PC-3 (cell line): ENCODE measurements at places on chromosomes 2 and 18. TPM values are rescaled to one million over a fixed set of nuclear protein-coding genes. Genes with fewer than 3 reads are reported as not detected.
A peak's percentile ranks its signal among the peaks of the same experiment; 100 is the strongest.

The KRTCAP3 gene
- total RNA-seq, result 0.22 TPM in 1 of 2 replicates, not detected in the other

The DOK1 gene
- total RNA-seq, result 4.7 and 6.0 TPM in 2 replicates

The KCNG2 gene
- not detected in 2 replicates for total RNA-seq

DNA sequence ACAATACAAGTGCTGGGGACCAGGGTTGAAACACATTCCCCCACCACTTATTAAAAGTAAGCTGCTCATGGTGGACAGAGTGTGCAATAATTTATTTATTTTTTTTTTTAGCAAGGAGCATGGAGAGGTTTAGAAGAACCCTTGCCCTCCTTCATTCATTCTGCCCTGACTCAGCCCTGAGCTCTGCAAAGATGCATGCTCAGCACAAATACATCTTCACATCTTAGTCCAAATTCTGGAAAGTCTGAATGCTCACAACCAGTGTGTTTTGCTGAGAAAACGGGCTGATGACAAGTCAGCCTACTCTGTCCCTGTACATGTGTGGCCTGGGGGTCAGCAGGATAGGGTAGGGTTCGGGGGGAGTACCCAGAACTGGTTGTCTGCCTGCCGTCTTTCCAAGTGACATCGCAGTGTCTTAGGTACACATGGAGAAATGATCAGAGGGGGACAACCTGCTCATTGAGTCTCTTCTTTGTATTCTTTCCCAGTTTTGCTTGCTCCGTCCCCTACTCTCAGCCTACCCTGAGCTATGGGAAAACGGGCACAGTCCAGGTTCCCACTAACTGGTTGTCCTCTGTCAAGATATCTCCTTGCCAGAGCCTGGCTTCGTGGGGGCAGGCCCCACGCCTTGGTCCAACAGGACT is 76.4 kb downstream of the ADD2 start:
- no peak for DNase-seq

GRCh38 chr2:39128919-39129391 is 8.1 kb upstream of the SOS1 start:
- peak; percentile 52 for DNase-seq
